Stimulated activated CD4-positive, alpha-beta T cell treated with anti-CD3 and anti-CD28 coated beads, Interleukin-15, amount 100 ng/mL, for 24 hours (primary cell): ENCODE measurements at places on chromosomes 5 and 9.

DNA sequence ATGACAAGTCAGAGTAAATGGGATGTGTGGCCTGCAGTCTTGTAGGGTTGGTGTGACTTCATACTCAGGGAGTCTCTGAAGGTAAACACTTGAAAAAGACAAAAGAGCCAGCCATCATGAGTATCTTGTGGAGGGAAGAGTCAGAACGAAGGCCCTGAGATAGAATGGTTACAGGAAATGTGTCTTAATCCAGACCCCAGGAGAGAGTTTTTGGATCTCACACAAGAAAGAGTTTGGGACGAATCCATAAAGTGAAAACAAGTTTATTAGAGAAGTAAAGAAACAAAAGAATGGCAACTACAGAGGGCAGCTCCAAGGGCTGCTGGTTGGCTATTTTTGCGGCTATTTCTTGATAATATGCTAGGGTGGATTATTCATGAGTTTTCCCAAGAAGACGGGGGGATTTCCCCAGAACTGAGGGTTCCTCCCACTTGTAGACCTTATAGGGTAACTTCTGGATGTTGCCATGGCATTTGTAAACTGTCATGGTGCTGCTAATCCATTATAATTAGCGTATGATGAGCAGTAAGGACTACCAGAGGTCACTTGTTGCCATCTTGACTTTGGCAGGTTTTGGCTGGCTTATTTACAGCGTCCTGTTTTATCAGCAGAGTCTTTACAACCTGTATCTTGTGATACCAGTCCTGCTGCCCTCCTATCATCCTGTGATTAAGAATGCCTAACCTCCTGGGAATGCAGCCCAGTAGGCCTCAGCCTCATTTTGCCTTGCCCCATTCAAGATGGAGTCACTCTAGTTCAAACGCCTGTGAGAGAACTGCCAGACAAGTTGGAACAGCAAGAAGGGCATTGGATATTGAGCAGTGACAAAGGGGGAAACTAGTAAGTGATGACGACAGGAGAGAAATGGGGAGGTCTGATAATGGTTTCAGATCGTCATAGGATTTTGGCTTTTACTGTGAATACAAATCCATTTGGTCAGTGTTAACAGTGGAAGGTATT is 34.0 kb downstream of the MTRR start:
- DNase-seq = no peak

GRCh38 chr5:30867711-30868110 is 325.8 kb upstream of the CDH6 start:
- DNase-seq = no peak

- DNase-seq = no peak
Measured at GRCh38 chr9:95689669-95690068, 172.9 kb upstream of the PTCH1 start.

DNA sequence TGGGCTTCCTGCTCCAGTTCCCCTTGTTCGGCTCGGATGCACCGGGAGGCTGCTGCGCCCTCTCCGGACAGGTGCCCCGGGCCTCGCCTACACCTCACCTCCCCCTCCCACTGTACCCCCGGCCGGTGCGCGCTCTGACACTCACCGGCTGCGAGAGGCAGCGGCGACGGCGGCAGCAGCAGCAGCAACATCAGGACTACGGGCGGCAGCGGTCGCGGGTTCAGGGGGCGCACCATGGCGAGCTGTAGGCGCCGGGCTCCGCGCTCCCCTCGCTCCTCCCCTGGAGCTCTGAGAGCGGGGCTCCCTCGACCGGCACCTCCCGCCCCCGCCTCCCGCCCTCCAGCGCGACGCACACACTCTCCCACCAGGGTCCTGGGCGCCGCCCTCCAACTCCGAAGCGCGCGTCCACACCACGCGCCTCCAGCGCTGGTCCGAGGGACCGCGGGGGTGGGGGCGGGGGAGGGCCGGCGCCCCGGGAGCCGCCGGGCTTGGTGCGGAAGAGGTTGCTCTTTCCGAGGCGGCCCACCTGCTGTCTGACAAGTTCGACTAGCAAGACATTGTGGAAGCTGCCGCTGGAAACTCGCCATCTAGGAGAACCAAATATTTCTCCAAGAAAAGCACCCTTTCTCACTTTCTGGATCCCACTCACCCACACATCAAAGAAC is at the start of gene GFRA3:
TSS of gene GFRA3 (minus strand) at position 433 of the 665 bp plus-strand sequence. CDS start at position 236, 197 bp downstream.
- DNase-seq = peak; percentile 31
